ENCODE measurements at places on chromosomes 12 and 14.

GRCh38 chr12:42213023-42213422, 25.0 kb downstream of the YAF2 start:
- no peak for DNase-seq

DNA sequence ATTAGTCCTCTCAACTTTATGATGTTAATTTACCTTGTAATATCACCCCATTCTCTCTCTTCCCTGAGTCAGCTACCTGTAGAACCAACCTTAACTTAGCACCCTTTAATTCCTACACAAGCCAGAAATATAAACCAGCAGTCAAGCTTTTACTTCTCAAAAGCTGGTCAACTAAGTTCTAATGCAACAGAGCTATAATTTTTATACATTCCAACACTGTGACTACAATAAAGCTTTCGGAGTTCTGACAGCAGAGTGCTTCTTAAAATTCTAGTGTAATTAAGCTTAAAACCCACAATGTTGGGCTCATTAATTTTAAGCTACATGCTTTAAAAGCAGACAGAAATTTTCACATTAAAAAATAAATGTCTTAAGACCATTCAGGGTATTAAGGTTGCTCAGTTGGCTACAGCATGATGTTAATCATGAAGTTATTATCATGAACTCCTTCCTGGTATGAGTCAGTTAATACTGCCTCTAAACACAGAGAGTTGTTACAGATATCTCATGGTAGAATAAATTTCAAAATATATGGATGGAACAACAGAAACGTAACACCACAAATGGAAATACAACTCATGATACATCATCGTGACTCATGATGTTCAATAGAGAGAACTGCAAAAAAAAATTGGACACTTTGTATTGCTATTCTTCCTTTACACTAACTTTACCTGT, 126.7 kb downstream of the EPS8 start:
- no peak for DNase-seq

- no peak for DNase-seq
These were observed 7.3 kb downstream of the JAG2 start for GRCh38 chr14:105161309-105161708.

DNA sequence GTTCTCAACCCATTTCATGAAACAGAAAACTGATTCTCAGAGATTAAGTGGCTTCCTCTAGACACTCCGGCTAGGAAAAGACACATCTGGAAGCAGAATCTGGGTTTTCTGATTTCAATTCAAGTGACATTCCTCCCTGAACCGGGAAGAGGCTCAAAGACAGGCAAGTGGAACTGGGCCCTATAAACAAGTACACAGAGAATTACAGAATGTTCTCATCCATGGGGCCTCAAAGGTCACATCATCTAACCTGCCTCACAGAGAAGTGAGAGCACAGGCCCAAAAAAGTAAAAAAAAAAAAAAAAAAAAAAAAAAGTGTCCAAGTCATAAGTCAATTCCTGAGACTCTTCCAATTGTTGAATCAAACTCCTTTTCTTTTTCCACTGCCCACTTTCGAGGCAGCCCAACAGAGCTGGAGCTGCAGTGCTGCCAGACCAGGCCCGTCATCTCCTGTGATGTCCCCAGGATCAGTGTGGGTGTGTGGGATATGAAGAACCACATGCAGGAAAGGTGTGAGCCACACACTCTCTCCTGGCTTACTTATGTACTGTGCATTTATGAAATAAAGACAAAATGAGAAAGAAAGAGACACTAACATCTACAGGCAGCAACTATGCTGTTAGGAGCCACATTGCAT, 2.8 kb upstream of the KRT1 start:
- DNase-seq, result no peak

DNA sequence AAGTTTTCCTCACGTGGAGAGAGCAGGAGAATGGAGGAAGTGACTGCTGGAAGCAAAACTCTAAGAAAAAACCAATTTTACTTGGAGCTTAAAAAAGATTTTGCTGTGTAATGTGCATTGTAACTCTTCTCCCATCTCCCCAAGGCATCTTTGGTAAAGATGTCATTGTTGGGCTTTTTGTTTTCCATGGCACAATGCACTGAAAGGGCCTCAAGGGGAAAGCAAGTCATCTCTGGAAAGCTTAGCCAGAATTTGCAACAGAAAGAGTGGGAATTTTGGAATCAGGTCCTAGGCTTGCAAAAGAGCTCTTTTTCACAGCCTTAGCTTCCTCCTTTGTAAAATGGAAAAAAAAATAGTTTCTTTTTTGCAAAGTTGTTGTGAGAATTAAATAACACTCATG, 7.9 kb upstream of the PPM1A start:
- no peak for DNase-seq

DNA sequence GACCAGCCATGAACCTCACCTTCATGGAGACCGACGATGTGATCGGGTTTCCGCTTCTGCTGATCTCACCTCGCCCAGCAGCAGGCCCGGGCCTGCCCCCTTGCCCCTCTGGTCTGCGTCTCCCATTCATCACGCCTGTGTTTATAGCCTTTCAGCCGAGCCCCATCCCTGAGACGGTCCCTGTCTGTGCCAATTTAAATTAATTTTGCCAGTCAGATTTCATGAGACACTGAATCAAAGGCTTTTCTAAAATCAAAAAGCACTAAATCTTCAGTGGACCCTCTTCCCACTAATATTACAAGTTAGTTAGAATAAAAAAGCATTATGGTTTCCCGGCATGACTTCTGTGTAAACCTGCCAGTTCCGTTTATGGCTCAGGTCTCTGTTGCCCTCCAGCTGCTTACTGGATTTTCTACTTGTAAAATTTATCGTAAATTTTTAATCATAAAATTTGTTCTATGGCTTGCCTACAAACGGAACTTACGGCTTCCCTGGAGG, 155.9 kb downstream of the ESRRB start:
- DNase-seq, result no peak

DNA sequence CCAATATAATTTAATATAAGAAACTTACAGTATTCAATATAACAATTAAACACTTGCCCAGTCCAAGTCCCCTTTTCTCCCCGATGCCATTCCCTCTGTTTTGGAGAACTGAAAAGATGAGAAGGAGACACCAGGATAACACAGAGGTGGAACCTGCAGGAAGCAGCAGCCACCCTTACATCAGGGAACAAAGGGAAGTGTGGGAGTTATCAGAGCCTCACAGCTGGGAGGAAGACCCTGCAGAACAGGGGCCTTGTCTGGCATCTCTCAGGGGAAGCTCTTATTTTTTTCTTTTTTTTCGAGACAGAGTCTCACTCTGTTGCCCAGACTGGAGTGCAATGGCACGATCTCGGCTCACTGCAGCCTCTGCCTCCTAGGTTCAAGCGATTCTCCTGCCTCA, 52.6 kb downstream of the CALM1 start:
- DNase-seq, result no peak

- no peak for DNase-seq
These were observed 54.8 kb upstream of the DLK1 start for GRCh38 chr14:100671906-100672305.

GRCh38 chr14:31936115-31936514, 141.0 kb upstream of the ARHGAP5 start:
- no peak for DNase-seq

GRCh38 chr14:73778736-73779135, 64.6 kb upstream of the PNMA1 start:
- no peak for DNase-seq

DNA sequence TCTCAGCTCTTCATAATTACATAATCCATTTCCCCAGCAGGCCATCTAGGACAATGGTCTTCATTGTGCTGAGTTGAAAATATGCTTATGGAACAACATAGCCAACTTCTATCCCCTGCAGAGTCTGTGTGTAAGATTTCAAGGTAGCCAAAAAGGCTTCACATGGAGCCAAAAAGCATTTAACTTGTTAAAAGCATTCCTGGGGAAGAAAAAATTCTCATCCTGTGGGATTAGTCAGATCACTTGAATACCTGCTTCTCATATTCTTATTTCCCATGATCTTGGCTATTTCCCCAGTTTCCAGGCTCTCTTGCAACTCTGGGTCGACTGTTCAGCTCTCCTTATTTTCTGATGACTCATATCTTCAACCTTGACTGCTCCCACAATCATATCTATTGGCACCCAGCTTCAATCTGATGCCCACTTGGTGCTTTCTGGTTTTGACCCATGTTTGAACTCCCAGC, 178.9 kb downstream of the KLHL28 start:
- no peak for DNase-seq

DNA sequence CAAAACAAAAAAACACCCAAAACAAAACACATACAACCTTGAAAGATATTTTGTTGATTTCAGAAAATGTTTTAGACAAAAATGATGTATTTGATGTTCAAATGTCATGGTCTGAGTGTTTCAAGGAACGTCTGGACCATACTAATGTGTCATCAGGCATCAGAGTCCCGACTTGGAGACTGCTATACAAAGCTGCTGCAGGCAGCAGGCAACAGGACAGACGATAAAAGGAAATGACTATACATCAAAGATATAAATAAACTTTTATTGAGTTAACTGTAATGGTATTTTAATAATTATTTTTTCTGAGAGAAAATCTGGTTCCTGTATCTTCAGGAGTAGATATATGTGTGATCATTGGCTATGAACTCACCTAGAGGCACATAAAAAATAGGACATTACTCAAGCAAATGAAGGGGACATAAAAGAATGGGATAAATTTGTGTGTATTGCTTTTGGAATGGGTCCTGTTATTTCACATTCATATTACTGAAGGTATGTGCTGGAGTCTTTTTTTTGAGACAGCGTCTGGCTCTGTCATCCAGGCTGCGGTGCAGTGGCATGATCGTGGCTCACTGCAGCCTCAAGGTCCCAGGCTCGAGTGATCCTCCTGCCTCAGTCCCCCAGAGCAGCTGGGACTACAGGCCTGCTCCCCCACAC, 87.3 kb upstream of the HECTD1 start:
- no peak for DNase-seq

DNA sequence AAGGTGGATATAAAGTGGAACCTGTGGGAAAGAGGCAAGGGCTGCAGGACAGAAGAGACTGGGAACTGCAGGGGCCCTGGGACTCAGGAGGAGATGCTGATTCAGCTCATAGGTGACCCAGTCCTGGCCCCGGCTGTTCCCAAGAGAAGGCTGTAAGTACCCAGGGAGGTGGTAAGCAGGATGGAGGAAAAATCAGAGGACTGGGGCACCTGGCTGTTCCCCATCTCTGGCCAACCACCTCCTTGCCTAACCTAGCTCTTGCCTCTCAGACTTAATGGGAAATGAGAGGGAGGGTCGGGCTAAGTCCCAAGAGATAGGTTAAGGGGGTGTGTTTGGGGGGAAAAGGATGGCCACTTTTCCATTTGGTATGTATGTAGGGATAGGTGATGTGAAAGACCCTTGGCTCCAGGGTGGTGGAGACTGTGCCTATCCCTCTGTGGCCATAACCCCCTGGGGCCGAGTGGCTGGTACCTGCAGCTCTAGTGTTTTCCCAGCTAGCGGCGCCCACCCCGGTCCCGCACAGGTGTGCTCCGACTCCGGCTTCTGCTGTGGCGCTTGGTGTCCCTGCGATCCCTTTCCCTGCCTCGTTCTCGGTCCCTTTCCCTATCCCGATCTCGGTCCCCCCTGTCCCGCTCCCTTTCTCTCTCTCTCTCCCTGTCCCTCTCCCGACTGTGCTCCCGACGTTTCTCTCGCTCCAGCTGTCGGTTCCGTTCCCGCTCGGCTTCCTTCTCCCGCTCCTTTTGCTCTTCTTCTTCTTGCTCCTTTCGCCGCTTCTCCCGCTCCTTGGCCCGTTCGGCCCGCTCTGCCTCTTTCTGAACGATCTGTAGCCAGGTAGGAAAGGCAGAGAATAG, 1.6 kb upstream of the CDH24 start:
- no peak for DNase-seq

DNA sequence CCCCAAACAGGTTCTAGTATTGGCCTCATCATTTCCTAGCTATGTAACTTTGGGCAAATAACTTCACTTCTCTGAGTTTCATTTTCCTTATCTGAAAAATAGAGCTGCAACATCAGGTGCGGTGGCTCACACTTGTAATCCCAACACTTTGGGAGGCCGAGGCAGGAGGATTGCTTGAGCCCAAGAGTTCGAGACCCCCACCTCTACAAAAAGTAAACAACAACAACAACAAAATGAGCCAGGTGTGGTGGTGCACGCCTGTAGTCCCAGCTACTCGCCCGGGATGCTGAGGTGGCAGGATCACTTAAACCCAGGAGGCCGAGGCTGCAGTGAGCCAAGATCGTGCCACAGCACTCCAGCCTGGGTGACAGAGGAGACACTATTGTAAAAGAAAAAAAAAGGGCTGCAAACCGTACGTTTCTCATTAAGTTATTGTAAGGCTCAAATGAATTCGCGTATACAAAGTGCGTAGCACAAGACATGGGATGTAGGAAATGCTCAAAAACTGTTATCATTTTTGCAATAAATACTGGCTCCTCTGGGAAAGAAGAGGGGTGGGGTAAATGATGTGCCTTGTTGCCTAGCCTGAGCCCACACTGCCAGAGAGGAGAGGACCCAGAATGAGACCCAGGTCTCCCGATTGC, 903 bp downstream of the C12orf76 start:
- no peak for DNase-seq

DNA sequence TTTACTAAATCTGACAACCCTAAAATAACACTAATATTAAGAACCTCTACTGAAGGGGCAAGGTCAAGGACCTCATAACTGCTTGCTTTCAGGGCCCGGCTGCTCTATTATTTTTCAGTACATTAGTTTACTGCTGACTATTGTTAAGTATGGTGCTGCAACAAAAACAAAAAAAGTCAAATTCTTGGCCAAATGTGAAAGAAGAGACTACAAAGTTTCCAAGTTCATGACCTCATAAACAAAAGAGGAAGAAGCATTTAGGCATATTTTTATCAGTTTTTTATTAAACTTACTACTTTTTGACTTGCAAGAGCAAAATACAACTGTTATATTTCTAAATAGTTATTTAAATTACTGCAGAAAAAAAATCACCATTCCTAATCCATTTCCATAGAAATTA, 109.8 kb upstream of the GPHB5 start:
- DNase-seq, result no peak

DNA sequence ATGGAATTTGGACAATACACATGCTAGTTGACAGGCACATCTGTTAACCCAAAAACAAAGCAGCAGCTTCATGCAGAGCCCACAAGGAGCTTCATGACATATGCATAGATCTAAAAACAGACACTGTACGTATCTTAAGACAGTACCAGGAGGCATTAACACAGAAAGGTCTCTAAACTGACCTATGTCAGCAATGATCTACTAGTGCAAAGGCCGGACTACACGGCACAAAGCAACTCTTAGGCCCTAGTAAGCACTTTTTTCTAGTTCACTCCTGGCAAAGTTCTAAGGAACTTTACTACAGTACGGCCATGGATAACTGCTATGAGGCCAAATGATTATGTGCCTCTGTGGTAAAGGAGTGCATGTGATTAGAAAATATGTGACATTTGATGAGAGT, 8.4 kb upstream of the KANSL2 start:
- no peak for DNase-seq
